ENCODE measurements at places on chromosomes 4 and X. TPM values are rescaled to one million over a fixed set of nuclear protein-coding genes. Genes with fewer than 3 reads are reported as not detected.

GRCh38 chrX:103360092-103360491, 3.8 kb downstream of the TCEAL9 start:
- no peak for DNase-seq

Gene SPANXN5
- not detected for total RNA-seq

DNA sequence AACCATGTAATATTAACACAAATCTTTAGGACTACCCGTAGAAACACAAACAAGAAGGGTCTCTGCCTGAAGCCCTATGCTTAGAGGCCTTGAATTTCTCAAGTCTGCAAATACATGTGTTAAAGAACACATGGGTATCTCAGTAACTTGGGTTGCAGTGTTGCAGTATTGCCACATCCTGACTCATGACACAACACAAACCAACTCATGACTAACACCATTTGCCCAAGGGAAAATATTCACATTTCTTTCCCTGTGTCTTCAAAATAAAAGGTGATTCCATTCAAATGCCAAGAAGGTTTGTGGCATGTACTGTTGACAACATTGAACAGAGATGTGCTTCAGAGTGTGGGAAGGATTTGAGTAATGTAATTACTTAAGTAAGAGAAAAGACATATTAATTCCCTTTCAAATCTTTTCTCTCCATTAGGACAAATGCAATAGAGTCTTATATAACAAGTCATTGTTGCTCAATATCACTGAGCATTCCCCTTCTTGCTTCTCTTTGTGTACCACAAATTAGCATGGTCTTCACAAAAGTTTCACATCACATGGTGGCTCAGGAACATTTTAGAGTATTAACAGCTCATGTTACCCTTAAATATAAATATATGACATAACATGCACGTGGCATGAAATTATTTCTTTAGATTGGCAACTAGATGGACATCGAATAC, 487.1 kb downstream of the STPG2 start:
- no peak for DNase-seq

GRCh38 chr4:139492429-139492828, 38.5 kb downstream of the RAB33B start:
- no peak for DNase-seq

GRCh38 chr4:7734651-7735260, 204.9 kb downstream of the AFAP1 start:
- no peak for DNase-seq

DNA sequence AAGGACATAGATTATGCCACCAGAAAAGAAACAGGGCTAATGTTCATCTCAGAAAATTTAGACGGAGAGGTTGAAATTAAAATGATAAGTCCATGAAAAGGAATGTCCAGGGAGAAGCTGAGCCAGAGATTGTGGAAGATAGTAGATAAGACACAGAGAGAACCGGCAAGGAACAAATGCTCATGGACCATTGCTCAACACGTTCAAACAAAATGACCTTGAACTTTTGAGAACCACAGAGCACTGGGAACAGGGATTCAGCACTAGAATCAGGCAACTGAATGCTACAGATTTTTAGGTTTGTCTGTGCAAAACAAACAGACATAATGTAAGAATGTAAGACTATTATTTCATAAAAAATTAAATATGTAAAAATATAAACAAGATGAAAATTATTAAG, 206.3 kb downstream of the PDGFC start:
- no peak for DNase-seq

GRCh38 chr4:175374459-175374858, 437.6 kb downstream of the GPM6A start:
- DNase-seq: no peak
